ENCODE measurements at places on chromosomes 3 and 15.

- no peak for DNase-seq
Observed at GRCh38 chr3:15611018-15611417, 9.5 kb downstream of the BTD start.

DNA sequence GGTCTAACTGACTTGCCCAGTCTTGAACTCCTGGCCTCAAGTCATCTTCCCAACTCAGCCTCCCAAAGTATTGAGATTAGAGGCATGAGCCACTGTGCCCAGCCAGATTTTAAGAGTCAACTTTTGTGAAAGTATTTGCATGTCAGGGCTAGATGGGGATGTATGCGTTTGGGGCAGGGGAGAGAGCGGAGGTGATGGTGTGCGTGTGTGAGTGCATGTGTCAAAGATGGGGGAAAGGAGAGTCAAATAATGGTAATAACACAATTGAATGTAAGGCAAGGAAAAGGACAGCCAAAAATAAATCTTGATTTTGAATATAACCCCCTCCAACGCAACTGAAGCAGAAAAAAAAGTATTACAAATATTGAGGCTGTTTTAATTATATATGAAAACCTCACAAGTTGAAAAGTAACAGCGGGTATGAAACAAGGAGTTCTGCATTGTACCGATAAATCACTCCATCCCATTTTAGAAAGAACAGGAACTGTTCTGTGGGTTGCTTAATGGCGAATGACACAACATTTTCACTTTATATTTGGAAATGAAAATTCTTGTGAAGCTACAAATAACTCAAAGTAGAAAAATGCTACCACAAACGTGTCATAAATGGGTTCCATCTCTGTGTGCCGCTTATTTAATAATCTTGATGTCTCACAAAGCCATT is 29.9 kb upstream of the LDHAL6B start:
- no peak for DNase-seq

DNA sequence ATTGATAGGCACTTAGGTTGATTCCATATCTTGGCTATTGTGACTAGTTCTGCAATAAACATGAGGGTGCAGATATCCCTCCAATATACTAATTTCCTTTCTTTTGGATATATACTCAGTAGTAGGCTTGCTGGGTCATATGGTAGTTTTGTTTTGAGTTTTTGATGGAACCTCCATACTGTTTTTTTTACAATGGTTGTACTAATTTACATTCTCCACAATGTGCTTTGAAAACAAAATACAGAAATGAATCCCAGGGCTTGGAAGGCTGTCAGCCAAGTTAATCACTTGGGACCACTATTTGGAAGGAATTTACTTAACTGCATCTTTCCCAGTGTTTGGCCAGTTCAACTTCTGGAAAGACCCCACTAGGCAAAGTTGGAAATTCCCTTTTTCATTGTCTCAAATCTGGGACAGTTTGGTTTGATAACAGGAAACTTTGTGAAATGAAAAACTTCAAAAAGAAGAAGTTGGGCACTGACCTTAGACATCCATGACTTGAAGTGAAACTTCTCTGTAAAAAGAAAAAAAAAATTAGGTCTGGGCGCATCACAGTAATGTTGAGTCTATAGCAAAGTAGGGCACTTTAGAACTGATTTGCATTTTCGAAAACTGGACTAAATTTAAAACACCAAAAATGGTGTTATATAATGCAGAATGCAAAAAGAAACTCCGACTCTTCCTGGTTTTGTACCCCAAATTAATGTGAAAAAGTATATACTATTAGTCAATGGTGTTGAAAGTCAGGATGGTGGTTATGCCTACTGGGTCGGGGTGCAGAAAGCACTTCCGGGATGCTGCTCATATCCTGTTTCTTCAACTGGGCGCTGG is 6.0 kb downstream of the CTSH start:
- no peak for DNase-seq

- no peak for DNase-seq
Observed at GRCh38 chr3:136186846-136187245, 9.3 kb downstream of the MSL2 start.

DNA sequence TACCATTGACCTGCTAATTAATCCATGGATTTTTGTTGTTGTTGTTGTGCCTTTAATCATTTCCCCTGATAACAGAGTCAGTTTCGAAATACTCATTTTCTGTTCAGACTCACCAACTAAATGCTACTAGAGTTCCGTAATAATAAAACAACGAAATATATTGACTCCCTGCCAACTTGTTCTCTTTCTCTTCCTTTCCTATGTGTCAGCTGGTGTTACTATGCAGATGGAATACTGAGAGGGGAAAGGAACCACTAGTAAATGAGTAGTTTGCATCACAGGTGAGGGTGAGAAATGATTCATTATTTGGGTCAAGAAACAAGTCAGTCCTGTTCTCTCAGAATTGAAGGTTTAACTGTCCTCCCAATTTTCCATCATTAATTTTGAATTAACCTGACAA is 1027.3 kb downstream of the TUSC7 start:
- DNase-seq, result no peak

DNA sequence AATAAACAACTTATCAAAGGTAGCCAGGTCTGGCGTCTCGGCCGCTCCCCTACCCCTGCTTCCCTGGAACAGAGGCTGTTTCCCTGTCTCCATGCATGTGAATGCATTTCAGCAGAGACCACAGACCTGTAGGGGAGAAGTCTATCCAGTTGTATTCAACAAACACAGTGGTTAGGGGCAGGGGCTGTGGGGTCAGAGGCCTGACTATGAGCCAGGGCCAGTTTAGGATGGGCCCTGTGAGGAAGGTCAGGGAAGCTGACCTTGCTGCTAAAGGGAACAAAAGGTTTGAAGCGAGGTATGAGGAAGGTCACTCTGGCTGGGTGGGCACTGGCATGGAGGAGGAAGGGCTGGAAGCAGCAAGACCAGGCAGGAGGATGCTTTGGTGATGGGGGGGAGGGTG is 184.6 kb downstream of the XXYLT1 start:
- no peak for DNase-seq

DNA sequence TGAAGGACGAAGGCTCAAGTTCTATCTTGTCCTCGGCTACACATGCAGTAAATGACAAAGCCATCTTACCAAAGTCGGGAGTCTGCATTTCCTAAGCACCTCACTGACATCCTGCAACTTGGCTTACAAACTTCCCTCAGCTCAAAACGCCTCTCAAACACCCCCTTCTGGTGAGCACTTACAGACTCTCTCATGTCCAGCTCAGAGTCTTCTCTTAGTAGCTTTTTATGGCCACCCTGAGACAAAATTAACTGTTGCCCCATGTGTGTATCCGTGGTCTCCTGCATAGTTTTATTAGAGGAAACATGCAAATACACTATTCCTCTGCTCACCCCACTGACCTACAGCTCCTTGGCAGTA is 819.7 kb downstream of the FHIT start:
- DNase-seq, result no peak

DNA sequence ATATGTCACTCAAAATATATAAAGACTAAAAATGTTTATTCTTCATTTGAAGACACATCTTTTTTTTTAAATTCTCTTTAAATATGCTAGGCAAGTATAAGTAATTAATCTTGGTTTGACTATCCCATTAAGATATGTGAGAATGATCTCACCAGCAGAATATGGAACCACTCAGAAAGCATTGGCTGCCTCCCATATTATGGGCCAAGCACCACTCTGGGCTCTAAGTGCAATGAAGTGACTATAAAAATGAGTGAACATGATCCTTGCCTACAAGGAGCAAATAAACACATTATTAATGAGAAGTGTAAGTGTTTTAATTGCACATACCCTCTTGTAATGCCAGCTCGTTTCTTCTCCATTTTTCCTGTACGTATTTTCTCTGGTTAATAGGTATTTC is 328.5 kb downstream of the NAALADL2 start:
- no peak for DNase-seq

GRCh38 chr15:86163816-86164215 is 84.1 kb downstream of the AGBL1 start:
- no peak for DNase-seq

DNA sequence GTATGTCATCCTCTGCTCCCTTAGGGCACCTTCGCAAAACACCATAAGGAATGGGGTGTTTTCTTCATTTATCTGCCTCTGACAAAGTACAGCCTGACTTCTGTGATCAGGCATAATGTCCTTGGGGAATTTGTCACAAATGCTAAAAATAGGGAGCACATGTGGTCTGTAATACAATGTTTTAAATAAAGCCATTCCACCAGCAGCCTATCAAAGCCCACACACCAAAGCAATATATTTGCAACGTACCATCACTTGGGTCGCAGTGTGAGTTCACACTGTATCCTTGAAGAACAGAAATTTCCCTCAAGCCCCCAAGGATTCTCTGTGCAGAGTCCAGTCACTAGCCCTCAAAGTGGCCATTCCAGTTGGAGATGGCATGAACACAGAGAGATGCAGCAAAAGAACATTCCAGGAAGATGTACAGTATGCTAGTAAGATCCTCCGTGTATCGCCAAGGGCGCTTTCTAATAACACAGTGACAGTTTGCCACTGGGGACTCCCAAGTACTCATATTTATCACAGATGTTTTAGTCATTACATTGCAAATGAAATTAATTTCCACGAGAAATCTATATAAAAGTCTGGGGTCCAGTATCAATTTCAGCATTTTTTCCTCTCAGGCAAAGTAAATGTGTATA is 246.7 kb downstream of the MCTP2 start:
- no peak for DNase-seq

DNA sequence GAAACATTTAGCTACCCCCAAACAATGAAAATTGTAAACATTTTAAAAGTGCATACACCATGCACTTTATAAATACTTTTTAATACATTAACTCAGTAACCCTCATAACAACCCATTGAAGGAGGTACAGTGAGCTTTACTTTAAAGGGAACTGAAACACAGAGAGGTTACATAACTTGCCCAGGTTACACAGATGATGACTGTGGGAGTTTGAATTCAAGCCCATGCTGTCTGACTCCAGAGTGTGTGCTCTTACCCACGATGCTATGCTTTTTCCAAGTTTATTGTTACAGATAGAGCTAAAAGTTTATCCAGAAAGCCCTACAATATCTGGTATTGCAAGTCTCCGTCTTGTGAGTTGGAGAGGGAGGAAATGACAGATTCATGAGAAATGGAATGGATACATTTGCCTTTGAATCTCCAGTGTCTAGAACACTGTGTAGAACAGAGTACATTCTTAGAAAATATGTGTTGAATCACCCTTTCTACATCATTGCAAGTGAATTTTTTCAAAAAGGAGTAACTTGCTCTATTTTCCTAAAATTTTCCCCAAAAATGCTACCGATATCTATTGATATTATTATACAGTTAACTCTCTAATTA is 428.3 kb downstream of the NAALADL2 start:
- no peak for DNase-seq

- no peak for DNase-seq
Observed at GRCh38 chr3:13865106-13865505, 14.8 kb downstream of the WNT7A start.

GRCh38 chr15:58487041-58487723 is 55.4 kb downstream of the LIPC start:
- DNase-seq, result no peak

DNA sequence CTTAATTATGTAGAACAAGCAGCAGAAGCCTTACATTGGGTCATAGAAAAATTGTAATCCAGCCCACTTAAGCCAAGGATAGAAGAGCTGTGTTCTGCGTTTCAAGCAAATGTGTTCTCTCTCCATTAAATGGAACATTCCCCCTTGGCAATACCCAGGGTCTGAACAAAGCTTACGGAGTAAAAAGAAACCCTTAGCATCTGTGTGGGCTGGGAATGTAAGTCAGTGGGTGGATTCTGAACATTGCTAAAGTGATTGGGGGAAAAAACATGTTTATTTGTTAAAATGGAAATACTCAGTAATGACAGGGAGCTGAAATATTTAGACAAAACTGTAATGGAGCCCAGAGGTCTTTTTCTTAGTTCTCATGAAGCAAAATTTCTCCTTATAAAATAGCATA is 147.4 kb downstream of the DUT start:
- no peak for DNase-seq

DNA sequence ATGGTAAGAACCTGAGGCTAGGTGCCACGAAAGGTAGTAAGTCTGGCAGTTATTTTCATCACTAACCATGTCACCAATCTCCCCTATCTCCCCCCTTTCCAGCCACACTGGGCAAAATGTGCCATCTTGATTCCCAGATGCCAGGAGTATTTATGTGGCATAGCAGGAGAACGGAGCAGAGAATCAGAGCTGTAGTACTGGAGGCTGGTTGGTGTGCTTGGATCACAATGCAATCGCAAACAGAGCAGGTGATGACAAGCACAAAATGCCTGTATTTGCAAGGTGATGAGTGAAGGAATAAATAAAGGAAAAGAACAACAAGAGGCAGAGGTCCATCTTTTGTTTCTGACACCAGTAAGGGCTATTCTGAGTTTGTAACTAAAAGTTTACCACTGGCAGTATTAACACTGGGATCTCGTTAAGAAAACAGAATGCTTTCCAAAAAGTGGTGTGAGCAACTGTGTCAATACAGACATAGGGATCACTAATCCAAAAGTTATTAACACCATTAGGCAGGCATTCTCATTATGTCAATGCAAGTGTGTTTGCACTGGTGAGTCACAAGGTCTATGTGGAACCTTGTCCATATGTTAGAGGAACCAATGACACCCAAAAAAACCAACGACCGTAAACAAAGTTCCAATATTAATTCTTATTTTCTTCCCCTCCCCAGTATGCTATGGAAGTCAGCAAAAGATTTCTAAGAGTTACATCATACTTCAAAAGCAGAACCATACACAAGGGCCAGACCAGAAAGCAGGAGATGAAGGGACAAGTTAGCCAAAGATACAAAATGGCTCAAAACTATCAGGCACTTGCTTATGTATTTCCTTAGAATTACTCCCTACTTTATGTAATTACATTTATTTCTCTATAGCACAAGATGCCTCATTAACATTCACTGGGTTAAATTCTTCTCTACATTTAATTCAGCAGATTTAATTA is 556.6 kb downstream of the FOXP1 start:
- DNase-seq, result no peak

DNA sequence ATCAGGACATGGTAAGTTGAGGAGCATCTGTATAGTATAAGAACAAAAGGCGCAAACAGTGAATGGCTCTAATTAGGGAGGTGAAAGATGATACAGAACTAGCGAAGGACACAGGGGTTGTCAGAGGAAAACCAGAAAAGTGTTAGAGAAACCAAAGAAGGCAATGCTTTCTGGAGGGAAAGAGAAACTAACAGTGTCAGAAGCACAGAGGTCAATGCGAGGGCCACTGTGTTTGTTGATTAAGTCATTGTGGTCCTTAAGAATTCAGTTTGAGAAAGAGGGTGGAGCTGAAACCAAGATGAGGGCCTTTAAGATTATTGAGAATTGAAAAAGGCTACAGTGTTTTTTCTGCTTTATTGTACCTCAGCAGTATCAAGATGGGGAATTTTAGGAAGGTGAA is 28.8 kb downstream of the ATG7 start:
- no peak for DNase-seq

- no peak for DNase-seq
Observed at GRCh38 chr15:47332481-47332880, 384.8 kb upstream of the SEMA6D start.

GRCh38 chr3:56688191-56688590 is 5.1 kb upstream of the TASOR start:
- no peak for DNase-seq

GRCh38 chr3:57234613-57235575 is 7.4 kb downstream of the APPL1 start:
- DNase-seq, result no peak

GRCh38 chr3:66297260-66297873 is 76.6 kb downstream of the SLC25A26 start:
- DNase-seq, result no peak

GRCh38 chr15:96354731-96355567 is 24.4 kb downstream of the NR2F2 start:
- DNase-seq, result no peak
